ENCODE measurements at places on chromosomes 7 and 10.

DNA sequence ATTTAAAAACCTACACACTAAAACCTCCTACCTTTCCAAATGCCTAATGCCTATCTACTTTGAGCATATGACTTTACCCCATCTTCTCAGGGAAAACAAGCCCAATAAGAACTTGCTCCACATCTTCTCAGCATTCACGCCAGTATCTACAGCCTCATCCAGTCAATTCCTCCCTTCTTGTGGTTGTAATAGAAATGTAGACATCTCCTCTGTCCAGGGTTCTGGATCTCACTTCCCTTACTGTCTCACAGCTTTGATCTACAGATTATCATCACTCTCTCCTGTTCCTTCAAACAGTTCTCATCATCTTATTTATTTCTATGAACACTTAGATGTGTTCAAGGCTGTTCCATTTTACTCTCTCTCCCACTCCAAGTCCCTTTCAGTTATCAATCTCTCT lies 70.4 kb upstream of the NOBOX start:
- DNase-seq: no peak

DNA sequence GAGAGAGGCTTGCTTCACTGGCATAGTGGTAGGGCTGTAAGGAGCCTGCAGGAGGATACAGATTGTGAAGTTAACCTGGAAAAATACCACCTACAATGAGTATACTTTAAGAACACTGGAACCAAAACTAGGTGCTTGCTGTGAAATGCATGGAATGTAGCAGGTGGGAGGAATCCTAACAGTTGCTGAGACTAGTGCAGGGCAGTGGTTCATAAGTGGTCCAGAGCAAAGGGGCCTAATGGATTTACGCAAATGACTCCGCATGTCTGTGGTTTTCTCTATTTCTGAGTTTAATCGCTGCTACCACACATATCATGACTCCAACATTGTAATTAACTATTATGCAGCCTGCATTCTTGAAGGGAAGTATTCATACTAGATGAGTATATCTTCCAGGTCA lies 218.4 kb downstream of the CHRM2 start:
- DNase-seq: no peak

- no peak for DNase-seq
Observed at GRCh38 chr7:116177009-116177408, 33.3 kb upstream of the TES start.

- no peak for DNase-seq
Observed at GRCh38 chr7:37320848-37321468, 127.7 kb downstream of the ELMO1 start.

GRCh38 chr10:124362568-124362967 lies 56.2 kb downstream of the OAT start:
- no peak for DNase-seq

GRCh38 chr10:14250496-14251076 lies 80.1 kb downstream of the FRMD4A start:
- DNase-seq: no peak

DNA sequence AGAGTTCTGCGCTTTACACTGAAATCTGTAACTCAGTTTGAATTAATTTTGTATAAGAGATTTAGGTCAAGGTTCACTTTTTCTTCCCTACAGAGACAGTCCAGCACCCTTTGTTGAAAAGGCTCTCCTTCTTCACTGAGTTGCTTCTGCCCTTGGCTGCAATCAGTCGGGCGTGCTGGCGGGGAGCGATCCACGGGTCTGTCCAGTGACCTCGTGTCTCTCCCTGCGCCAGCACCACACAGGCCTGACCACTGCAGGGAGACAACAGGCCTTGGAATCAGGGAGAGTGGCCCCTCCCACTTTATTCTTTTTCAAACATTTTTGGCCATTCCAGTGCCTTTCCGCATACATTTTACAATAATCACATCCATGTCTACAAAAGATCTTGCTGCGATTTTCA lies 66.9 kb downstream of the AMZ1 start:
- DNase-seq: no peak

GRCh38 chr7:30458311-30458710 lies 20.3 kb downstream of the NOD1 start:
- DNase-seq: no peak

DNA sequence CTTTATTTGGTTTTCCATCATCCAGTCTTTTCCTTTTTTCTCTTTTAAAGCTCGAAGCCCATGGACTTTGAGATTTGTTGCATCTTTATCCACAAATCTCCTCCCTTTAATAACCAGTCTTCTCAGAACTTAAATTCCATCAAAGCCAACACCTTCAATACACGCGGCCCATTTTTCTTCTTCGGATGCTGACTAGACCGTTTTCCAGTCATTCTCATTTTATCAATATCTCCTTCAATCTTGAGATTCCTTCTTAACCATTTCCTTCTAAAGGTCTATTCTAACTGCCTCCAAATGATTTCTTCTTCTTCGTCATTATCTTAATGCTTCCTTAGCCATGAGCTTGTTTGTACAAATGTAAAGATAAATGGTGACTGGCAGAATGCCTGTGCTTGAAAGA lies 173.5 kb downstream of the BAMBI start:
- no peak for DNase-seq

DNA sequence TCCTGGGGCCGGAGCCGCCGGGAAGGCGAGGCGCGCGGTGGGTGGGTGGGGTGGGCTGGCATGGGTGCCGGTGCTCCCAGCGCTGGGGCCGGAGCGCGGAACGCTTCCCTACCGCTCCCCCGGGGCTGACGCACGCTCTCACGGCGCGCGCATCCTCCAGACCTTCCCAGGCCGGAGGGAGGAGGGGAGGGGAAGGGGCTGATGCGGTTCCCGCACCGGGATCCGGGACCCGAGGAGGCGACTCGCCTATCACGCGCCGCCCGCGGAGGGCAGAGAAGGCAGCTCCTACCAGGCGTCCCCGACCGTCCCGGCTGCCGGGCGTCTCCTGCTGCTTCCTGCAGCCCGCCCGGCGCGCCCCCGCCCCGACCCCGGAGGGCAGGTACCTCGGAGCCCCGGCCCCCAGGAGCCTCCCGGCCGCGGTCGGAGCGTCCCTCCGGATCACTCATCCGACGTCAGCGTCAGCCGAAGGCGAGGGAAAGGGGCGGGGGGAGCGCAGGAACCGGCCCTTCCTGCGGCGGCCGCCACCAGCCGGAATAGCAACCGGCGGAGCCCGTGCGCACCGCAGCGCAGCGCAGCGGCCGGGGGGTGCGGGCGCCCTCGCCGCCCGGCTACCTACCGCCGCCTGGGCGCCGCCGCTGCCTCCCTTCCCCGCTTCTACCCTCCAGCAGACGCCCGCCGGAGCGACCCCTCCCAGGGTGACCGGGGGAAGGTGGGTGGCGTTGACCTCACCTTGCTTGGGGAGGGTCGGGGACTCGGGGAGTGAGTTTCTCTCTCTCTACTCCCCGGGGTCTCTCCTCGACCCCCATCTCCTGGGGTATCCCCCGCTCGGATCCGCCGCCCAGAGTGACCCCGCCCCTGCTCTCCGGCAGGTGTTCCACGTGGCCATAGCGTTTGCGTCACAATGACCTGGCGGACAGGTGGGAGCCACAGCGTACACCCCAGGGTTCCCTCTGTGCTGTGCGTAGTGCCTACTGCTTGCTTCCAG lies at the start of gene ICA1:
TSS of gene ICA1 (minus strand) at position 457 of the 985 bp plus-strand sequence. CDS start 26,241 bp downstream, outside the sequence.
- peak; percentile 46 for DNase-seq

DNA sequence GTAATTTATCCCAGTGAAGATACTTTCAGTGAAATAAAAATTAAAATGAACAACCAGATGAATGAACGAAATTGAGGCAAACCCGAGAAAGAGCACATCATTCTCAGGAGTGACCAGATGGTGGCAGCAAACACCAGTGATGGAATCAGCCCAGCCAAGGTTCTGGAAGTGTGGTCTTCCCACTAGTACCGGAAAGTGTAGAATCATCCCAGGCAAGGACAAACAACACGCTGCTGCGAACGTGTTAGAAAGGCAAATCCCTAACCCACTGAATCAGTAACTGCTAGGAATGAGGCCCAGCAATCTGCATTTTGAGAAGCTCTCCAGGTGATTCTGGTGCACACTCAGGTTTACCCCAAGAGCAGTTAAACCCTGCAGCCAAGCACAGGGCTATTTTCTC lies 15.5 kb upstream of the SLC18A3 start:
- DNase-seq: peak; percentile 48

- DNase-seq: no peak
Observed at GRCh38 chr10:95303535-95303934, 12.7 kb upstream of the PDLIM1 start.

DNA sequence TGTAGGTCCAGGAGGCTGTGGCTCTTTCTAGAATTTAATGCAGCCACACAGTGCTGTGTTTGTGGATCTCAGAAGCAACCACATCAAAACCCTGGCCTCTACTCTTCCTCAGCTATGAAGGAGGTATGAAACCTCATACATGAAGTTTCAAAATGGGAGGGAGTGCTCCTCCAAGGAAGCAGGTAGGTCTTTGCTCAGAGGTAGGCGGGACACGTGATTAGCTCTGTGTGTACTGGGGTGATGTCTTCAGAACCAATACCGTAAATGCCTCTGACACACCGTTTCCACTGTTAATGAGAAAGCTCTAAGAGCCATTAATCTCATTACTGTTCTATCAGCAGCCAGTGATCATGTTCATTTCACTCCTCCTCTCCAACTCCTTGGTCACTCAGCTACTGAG lies 126.1 kb downstream of the PLXNA4 start:
- DNase-seq: peak; percentile 58

GRCh38 chr10:31595992-31596391 lies 277.0 kb downstream of the ZEB1 start:
- DNase-seq: no peak

Data from activated CD8-positive, alpha-beta memory T cell treated with anti-CD3 and anti-CD28 coated beads, Interleukin-2, amount 10 ng/mL, durations not matched to agents 7 days and 5 days (primary cell).